SHP77 (cell line): ENCODE measurements at places on chromosomes 12 and 14.
A peak's percentile ranks its signal among the peaks of the same experiment; 100 is the strongest.

- DNase-seq, result no peak
Observed at GRCh38 chr12:65305346-65305950, 27.0 kb downstream of the MSRB3 start.

GRCh38 chr12:6301721-6302120 is 8.8 kb upstream of the PLEKHG6 start:
- DNase-seq, result no peak

GRCh38 chr14:100692859-100693558 is 33.7 kb upstream of the DLK1 start:
- DNase-seq, result peak; percentile 94

- no peak for DNase-seq
Observed at GRCh38 chr14:78986989-78987388, 816.8 kb downstream of the NRXN3 start.

- DNase-seq, result peak; percentile 58
Observed at GRCh38 chr14:59187802-59188460, 536 bp upstream of the DAAM1 start.

DNA sequence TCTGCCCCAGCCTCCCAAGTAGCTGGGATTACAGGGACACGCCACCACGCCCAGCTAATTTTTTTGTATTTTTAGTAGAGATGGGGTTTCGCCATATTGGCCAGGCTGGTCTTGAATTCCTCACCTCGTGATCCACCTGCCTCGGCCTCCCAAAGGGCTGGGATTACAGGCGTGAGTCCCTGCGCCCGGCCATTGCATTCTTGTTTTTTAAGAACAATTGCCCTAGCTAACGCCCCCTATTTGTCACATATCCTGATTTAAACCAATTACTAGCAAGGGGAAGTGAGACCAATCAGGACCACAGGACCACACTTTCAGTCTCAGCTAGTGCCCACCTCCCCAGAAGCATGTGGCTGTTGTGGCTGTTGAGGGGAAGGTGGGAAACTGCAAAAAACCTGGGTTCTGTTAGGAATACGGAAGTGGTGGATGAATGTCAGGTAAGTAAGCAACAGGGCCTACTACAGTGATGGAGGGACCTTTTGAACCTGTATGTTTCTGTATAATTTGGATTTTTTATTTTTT is 37.8 kb upstream of the NFYB start:
- DNase-seq, result no peak

GRCh38 chr12:71694099-71694820 is 8.4 kb downstream of the TMEM19 start:
- no peak for DNase-seq

DNA sequence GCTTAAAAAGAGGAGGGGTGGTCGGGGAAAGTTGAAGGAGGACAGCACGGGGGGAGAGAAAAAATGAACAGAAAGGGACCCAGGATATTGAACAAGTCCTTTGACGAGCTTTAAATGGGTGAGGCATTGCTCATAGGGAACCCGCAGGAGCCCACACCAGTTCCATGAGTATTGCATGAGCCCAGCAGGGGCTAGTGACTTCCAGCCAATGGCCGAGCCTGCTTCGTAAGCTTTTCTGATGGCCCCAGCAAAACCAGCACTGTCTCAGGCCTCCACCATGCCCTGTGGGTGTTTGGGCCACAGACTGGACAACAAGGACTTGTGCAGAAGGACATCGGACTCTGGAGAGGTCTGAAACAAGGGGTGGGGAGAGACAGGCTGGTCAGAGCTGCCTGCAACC is 109.5 kb downstream of the ZFP36L1 start:
- DNase-seq, result no peak

DNA sequence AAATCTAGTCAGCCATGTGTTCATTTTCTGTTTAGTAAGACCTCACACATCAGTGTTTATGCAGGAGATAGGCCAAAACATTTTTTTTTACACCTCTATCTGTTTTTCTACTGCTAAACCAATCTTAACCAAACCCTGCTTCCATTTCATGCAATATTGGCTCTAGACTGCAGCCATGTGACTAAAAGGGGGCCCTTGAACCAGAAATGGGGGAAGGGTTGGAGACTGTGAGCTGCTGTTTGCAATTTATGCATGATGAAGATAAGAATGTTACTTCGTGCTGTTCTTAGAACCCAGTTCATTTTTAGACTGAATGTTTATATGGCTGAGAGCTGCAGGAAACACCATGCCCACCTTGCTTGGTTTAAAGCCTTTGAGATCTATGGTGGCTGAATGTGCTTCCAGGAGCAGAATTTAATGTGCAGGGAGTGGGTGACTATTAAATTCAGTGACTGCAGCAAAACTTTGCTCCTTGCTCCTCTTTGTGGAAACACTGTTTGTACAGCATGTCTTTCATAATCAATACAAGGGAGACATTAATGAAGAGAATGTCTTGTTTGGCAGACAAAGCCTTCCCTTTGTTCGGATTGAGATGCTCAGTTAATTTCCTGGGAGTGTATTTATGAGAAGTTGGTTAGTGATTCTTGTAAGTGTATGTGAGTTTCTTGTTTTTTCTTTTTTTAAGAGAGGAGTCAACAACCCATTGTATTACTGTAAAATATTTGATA is 53.6 kb downstream of the CHST11 start:
- no peak for DNase-seq

- no peak for DNase-seq
Observed at GRCh38 chr14:76715511-76716081, 45.7 kb upstream of the VASH1 start.

GRCh38 chr12:68234140-68234539 is 8.5 kb upstream of the IL26 start:
- DNase-seq, result no peak

DNA sequence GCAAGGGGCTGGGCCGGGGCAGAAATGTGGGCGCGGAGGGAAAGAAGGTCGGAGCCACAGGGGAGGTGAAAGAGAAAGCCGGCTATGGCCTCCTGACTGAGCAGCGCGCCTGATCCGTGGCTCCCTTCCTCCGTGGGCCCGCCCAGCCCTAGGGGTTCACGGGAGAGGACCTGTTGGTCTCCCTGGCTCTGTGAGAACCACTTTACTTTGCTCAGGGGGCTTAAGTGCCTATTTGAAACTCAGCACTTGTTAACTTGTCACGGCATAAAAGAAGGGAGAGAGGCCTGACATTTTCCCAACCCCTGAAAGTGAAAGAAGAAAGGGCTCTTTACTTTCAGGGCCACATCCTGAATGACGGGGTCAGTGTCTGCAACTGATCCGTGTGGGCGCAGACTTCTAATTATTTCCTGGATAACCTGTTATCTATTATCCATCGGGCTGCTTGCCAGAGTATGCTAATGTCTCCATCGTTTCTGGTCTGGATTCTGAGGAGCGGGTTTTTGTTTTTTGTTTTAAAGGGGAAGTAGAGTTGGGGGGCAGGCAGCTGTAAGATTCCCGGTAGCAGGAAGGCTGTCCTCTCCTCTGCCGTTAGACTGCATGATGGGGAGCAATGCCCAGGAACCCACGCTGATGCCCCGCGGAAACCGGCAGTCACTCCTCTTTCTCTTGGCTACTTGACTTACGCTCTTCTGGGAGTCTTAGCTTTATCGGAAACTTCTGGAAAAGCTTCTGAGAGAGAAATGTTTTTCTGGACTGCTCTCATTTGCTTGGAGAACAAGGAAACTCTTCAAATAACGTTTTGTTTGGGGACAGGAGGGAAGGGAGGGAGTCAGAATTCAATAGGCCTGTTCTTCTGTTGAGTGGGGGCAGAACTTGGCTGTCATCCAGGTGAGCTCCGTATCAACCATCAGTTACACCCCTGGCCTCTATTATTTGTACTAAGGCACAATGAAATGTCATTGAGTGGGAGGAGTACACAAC is 127.7 kb upstream of the MAX start:
- DNase-seq, result peak; percentile 35

- no peak for DNase-seq
Observed at GRCh38 chr14:97916100-97916499, 1118.9 kb downstream of the VRK1 start.

- no peak for DNase-seq
Observed at GRCh38 chr14:102206918-102207317, 67.2 kb downstream of the WDR20 start.

GRCh38 chr14:85529803-85530574 is at the start of gene FLRT2:
Gene FLRT2 (plus strand): TSS chr14:85530144. CDS start chr14:85621515, 91,371 bp downstream.
- no peak for DNase-seq

GRCh38 chr12:77384941-77385340 is 319.6 kb upstream of the E2F7 start:
- DNase-seq, result no peak

- DNase-seq, result no peak
Observed at GRCh38 chr14:94000267-94000666, 3.2 kb downstream of the CCDC197 start.

DNA sequence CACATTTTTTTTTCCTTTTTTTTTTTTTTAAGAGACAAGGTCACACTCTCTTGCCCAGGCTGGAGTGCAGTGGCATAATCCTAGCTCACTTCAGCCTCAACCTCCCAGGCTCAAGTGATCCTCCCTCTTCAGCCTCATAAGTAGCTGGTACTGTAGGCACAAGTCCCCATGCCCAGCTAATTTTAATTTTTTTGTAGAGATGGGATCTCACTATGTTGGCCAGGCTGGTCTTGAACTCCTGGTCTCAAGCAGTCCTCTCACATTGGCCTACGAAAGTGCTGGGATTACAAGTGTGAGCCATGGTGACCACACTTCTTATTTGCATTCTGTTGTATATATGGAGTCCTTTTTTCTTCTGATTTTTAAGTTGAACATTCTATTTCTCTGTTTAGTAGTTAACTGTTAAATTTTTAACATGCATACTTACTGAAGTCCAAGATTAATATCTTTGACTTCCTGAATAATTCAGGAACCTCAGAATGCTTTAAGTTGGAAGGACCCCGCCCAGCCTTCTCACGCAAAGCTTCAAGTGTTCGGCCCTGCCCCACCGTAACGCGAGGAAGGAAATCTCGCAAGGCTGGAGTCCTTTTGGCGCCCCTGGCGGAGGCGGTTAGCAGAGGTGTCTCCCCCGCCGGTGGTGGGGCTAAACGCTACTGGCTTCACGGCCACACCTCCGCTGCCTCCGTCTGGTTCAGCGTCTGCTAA is 21.6 kb downstream of the SPATS2 start:
- DNase-seq, result no peak

GRCh38 chr14:77306416-77306815 is 14.3 kb downstream of the POMT2 start:
- no peak for DNase-seq

GRCh38 chr14:70203686-70204085 is 14.9 kb upstream of the SLC8A3 start:
- no peak for DNase-seq

DNA sequence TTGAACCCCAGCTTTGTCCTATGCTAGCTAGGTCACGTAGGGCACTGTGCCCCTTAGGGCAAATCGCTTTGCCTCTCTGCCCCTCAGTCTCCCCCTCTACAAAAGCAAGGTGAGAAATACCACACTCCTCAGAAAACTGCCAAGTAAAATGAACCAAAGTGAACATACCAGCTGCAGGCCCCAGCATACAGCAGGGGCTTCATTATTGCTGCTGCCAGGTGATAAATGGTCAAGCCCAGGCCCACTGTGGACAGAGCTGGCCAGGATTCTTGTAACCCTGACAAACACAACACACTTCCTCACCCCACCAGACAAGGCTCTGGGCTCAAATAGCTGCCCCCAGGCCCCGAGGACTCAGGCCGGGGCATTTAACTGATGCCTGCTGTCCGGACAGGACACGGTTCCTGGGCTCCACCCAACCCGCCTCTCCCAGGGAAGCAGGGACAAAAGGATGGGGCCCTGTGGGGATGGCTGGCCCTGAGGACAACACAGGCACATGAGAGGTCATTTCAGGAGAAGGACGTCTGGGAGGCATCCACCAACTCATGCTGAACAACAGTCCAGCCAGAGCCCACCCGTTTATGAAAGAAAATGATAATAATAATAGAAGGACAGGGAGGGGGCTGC is 36.7 kb downstream of the NCOR2 start:
- no peak for DNase-seq

- DNase-seq, result no peak
Observed at GRCh38 chr12:8553088-8553627, 12.5 kb upstream of the CLEC4E start.

DNA sequence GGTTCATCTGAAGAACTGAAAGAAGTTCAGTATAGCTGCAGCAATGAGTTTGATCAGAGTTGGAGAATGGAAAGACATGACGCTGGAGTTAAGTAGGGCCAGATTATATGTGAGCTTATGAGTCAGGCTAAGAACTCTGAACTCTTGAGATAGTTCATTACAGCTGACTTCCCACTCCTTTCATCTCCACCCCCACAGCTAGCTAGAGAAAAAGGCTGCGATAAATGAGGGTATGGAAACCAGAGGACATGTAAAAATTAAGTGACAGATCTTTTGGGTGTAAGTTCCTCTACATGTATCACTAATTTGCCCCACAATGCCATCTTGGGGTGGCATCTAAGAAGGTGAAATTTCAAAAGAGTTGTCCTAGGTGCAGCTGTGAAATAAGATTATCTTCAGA is 28.6 kb downstream of the PYM1 start:
- no peak for DNase-seq

GRCh38 chr14:50544911-50545310 is 12.5 kb upstream of the MAP4K5 start:
- no peak for DNase-seq

- DNase-seq, result no peak
Observed at GRCh38 chr14:101596742-101597141, 35.4 kb downstream of the DIO3 start.

- no peak for DNase-seq
Observed at GRCh38 chr12:31492599-31493196, 98.2 kb downstream of the DENND5B start.

GRCh38 chr12:12176402-12176801 is 90.4 kb downstream of the LRP6 start:
- DNase-seq, result no peak

DNA sequence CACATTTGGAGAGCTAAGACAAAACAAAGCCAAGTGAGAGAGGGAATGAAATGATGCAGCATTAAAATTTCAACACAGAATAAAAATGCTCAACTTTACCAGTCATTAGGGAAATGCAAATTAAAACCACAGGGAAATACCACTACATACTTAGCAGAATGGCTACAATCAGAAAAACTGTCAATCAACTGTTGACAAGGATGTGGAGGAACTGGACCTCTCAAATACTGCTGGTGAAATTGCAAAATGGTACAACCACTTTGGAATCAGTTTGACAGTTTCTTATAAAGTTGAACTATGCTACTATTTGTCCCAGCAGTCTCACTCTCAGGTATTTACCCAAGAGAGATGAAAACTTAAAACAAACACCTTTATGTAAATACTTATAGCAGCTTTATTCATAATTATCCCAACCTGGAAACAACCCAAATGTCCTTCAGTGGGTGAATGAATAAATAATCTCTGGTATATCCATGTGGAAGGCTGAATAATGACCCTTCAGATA is 43.8 kb upstream of the KTN1 start:
- DNase-seq, result no peak

GRCh38 chr12:126784328-126784921 is 1482.5 kb upstream of the TMEM132C start:
- peak; percentile 46 for DNase-seq
